AG10803 (cell line): ENCODE measurements at places on chromosomes 11 and 22.
A peak's percentile ranks its signal among the peaks of the same experiment; 100 is the strongest.

GRCh38 chr11:115718106-115718505, 213.9 kb upstream of the CADM1 start:
- no peak for DNase-seq

DNA sequence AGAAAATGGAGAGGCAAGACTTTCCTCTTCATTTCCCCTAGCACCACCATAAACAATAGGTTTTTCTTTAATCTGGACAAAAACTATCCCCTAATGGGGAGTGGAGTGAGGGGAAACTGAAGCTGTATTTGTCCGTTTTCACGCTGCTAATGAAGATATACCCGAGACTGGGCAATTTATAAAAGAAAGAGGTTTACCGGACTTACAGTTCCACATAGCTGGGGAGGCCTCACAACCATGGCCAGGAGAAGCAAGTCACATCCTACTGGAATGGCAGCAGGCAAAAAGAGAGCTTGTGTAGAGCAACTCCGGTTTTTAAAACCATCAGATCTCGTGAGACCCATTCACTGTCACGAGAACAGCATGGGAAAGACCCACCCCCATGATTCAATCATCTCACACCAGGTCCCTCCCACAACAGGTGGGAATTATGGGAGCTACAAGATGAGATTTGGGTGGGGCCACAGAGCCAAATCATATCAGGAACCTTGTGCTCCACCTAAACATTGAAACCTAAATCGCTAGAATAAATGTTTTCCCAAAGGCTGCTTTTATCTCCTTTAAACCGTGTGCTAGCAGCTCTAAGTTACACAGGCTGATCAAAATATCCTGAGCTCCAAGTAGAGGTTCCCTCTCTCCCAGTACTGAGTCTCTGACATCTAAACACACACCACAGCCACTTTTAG, 4.3 kb downstream of the UBQLN3 start:
- no peak for DNase-seq

DNA sequence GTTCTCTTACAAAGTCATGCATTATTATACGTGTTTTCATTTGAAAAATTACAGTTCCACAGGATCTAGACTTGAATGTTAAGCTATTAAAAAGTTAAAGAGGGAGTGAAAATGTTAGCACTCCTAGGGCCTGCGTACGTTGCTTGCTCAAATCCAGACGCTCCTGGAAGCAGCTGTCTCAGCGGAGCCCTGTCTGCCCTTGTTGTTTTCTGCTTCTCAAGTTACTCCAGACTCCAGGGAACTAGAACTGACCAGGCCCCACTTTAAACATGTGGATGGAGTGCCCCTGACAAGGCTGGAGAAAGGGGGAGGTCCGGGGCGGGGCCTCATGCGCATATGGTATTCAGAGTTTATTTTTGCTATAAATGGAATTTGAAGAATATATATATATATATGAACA, 9.6 kb downstream of the PARVB start:
- DNase-seq: no peak

DNA sequence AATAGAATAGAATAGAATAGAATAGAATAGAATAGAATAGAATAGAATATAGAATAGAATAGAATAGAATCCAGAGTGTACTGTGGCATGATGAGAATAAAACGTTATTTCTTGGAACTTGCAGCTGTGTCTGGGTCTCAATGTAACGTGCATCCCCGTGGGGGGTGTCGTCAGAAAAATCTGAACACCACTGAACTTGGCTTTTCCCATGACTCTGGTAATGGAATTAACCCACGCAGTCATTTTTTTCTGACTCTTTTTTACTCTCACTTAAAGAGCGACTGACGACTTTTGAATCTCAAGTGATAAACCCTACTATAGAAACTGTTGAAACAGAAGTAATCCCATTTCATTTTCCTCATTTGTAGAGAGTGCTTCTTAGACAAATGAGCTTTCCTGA, 92.4 kb upstream of the BID start:
- no peak for DNase-seq

DNA sequence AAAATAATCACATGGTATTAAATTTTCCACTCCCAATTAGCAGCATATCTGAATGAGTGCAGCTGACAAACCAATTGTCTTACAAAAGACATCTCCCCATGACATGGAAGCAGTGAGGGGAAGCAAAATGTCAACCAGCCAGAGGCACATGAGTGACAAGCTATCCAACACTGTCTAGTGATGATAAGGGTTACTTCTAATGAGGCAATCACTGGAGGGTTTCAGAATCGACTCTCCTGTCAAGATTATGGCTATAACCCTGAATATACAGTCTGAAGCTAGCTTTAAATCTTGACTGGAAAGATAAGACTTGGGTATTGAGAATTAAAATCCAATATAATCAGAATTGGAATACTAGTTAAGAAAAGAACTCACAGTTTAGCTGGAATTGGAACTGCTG, 50.3 kb downstream of the AMBRA1 start:
- DNase-seq: no peak

DNA sequence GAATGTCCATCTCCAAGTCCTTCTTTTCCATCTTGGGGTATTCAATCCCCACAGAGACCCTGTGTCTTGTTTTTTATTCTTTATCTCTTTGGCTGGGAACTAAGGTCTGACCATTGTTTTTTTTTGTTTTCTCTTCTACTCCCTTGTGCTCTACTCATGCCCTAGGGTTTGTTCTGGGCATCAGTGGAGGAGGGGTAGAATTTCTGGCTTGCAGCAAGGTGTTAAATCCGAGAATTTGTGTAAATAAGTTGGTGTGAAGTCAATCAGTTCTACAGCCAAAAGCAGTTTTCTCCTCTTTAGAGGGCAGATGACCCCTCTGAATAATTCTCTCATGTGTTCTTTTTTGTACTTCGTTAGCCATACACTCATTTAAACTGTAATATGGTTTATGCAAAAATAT, 10.7 kb downstream of the CECR2 start:
- no peak for DNase-seq

GRCh38 chr11:117097389-117098268, 599 bp downstream of the SIK3 start:
- DNase-seq: peak; percentile 18

DNA sequence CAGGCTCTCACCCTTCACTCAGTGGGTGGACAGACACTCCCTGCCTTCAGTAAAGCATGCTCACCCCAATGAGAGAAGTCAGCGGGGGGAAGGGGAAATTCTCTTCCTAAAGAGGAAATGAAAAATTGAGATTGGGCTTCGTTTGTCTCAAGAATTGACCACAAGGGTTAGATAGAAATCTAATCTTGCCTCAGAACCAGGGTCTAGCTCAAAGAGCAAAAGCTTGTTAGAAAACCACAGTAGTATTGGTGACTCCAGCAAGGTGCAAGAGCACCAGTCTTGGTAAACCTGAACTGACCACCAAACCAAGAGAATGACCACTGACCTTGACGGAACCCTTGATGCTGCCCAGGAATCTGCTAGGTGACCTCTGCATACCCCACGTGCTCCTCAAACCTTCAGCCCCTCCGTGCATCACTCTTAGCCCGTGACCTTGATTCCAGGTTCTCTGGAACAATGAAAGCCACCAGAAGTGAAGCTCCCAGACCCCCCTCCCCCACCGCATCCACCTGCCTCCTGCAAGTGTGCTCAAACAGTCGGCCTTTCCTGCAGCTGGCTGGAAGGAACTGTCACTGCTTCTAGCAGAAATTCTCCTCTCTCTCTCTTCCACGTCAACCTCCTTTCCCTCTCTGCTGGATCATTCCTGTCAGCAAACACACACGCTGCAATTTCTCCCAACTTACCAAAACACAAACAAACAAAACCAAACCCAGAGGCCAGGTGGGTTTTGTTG, 3.1 kb upstream of the TMA7B start:
- DNase-seq: no peak

GRCh38 chr11:59556917-59557348, 45.6 kb downstream of the OR4D9 start:
- DNase-seq: no peak

DNA sequence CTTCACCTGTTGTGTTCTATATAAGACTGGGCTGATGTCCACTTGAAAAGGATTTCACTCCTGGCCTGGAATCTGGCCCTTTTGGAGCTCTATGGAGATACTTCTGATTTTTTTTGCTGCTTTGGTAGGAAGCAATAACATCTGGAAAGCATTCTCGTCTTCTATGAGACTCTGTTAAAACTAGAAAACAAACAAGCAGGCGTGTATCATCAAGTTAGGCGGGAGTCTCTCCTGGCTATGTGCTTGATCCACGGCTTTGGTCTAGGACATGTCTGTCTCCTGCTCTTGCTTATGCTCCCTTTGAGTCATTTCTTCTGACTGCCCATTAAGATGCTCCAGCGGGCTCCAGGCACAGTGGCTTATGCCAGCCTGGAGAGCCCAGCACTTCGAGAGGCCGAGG, 121.4 kb upstream of the TTC12 start:
- DNase-seq: peak; percentile 76

GRCh38 chr11:95700471-95700817, 89.1 kb downstream of the FAM76B start:
- no peak for DNase-seq

GRCh38 chr11:16027621-16028020, 328.7 kb downstream of the SOX6 start:
- no peak for DNase-seq

GRCh38 chr11:75462117-75462653, 29.2 kb upstream of the KLHL35 start:
- DNase-seq: no peak

GRCh38 chr11:34860034-34860433, 56.1 kb downstream of the APIP start:
- no peak for DNase-seq

DNA sequence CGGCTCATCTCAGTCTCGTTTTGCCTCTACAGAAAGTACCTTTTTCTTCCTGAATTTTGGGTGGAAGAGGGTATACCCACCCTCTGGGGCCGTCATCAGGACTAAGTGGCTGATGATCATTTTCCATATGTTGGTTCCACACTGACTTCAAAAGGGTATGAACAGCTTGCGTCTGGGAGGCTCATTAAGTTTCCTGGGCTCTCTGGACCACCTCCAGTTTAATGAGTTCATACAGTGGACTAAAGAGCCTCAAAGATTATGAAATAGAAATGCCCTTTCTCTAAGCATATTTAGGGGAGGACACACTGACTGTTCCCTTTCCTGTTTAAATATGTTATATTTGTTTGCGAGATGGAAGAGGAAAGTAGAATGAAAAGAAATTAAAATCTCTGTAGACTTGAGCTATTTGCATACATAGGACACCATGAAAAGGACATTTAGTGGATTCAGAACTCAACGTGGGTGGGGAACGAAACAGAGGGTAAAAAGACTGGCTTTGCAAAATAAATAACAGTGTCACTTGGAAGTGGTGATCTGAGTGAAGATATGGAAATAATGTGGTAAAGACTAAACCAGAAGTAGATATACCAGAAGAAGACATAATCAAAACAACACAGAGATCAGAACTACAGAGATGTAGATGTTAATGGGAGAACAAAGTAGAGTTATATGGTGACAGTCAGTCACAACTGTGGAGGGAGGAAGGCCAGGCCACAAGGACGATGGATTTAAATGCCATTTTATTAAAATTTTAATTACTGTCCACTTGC, 18.7 kb downstream of the LDLRAD3 start:
- DNase-seq: no peak

GRCh38 chr11:46049325-46049897, 71.8 kb downstream of the PHF21A start:
- DNase-seq: no peak

- DNase-seq: no peak
Measured at GRCh38 chr11:44959064-44959463, 8.4 kb upstream of the TP53I11 start.

- DNase-seq: no peak
Measured at GRCh38 chr11:44566952-44567875, 1.8 kb downstream of the CD82 start.

- no peak for DNase-seq
Measured at GRCh38 chr11:65208785-65209710, 27.3 kb downstream of the CAPN1 start.

- DNase-seq: peak; percentile 65
Measured at GRCh38 chr22:19941365-19942082, at the start of the genes COMT and TXNRD2. TSS of gene COMT (plus strand) at chr22:19941772. CDS start at chr22:19962527, 20,755 bp downstream. TSS of gene TXNRD2 (minus strand) at chr22:19941818. CDS start at chr22:19941803, 15 bp downstream.

- DNase-seq: no peak
Measured at GRCh38 chr11:11884774-11885481, 43.2 kb downstream of the USP47 start.

DNA sequence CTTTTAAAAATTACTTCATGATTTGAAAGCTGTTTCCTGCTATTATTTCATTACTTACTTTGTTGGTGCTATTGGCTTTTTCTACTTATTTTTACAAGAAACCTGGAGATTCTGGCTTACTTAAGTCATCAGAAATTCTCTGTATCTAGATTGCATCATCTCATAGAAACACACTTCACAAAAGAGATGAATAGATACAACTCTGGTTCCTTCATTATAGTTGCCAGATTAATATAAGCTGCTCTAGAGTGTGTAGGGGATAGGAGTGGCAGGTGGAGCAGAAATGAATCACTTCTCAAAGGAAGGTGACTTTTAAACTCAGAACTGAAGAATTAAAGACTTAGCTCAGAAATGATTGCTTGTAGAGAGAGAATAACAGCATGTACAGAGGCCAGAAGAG, 20.0 kb downstream of the CYP2R1 start:
- DNase-seq: no peak

DNA sequence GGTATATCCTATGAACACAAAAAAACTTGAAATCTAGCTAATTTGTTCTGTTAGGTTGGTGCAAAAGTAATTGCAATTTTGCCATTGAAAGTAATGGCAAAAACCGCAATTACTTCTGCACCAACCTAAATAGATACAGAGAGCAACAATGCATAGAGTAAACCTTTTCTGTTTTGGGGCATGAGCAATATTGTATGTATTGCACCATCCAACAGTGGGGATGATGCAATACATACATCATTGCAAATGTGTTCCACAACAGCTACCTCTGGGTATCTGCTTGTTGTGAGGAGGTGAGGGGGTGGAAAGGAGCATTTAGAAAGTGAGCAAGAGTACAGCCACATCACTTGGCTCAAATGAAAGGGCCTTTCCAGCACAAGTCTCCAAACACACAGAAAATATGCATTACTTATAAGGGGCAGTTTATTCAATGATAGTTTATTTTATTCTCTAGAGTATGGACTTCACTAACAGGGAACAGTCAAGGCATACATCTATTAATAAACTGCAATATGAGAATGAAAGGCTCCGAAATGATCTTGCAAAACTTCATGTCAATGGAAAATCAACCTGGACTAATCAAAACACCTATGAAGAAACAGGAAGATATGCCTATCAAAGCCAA, 77.3 kb downstream of the DEUP1 start:
- no peak for DNase-seq

- no peak for DNase-seq
Measured at GRCh38 chr22:41330169-41330568, 28.8 kb downstream of the ZC3H7B start.

DNA sequence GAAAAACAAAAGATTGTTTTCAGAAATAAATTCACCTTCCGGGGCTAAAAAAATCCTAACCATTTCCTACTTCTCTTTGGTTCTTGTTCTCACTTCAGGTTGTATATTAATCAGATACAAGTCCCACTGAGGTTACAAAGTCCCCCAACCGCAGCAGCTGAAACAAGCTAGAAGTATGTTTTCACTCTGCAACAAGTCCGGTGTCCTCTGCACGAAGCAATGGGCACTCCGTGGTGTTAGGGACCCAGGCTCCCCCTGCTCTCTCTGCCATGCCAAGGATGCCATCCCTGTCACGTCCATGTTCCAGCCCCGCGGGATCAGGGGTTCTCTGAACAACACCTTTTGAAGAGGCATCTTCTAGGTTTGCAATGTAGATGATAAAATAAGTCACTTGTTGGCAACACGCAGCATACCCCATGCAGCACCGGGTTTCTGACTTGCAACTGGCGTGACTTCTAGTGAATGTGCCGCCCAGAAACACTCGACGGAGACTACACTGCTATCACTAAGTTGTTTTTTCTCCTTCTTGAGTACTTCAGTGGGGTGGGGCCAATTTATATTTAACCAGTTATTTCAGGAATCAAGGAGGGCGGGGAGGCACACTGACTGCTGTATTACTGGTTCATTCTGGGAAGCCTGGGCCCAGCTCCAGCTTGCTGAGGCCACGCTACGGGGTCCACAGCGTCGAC, 25.4 kb upstream of the GSTP1 start:
- no peak for DNase-seq
